ENCODE measurements at places on chromosomes 13 and 19.

GRCh38 chr19:18099623-18099995 is 2.0 kb downstream of the MAST3 start:
- DNase-seq = no peak

DNA sequence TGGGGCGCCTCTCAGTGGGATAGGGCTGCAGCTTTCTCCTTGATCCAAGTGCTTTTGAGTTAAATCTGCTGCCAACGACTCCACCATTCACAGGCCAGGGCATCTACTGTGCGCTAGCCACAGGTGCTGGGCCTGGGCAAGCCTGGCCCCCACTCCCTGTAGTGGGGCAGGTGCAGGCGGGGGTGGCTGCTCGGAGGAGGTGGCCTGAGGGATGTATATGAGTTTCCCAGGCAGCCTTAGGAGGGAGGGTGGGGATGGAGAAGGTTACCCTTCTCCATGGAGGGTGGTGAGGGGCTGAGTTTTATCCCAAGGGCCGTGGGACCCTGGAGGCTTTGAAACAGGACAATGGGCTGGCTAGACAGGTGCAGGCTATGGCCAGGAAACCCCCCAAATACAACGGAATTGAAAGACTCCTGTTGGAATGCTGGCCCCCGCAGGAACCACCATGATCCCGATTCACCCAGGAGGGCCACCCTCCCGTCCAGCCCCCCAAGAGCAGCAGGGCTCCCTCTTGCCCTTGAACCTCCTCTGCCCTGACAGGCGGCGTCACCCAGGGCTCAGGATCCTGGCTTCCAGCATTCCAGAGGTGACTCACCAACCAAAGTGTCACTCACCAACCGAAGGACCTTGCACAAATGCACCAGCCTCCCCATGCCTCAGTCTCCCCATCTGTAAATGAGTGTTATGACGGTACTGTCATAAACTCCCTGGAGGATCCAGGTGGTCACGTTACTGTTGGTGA is 4.1 kb downstream of the PGLS start:
- no peak for DNase-seq

DNA sequence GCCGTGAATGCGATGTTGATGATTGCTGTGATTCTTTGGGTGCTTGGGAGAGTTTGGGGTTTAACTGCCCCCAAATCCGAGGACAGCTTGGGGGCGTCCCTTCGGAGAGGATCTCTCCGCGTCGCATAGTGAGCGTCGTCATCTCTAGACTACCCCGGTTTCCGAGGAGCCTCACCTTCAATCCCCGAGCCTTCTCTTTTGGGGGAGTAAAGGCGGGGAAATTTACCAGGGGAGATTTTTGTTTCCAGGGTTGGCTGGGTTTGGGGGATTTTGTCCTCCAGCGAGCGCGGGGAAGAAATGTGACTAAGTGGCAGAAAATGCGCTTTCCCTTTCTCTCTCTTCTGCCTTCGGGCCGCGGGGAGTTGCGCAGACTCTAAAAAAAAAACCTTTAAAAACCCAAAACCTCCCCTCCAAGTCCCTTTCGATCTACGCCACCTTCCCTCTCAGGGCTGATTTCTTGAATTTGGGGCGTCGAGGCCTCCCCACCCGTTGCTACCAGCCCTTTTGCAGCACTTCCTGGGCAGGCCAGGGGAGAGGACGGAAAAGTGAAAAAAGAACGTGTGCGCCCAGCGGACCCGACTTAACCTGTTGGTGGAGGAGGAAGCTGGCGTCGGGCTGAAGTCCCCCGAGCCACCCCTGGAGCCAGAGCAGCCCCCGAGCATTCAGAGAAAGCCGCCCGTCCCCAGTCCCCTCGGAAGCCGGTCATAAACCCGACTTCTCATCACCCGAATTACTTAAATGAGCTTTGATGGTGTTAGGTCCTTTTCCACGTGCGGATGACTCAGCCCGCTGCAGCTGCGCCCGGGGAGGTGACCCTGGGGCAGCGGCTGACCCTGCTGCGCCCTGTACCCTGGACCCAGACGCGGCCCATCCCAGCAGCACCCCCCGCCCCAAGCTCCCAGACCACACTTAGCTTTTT is 17.7 kb downstream of the NFIX start:
- DNase-seq = peak; percentile 76

GRCh38 chr19:18894254-18895037 is 1.5 kb downstream of the CERS1 start:
- DNase-seq = no peak

DNA sequence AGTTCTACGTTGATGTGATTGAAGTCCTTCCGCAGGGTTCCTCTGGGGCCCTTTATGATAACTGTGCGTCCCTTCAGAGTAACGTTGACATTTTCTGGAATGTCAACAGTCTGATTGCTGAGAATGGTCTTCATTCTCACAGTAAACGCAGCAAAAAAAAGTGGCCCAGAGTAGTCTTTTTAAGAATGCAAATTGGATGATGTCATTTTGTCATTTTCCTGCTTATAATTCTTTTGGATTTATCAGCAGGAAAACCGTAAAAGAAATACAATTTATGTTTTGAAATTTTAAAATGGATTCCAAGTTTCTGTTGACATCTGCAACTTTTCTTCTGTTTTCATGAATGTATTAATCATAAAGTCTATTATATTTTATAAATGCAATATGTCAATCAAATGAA is 14.8 kb downstream of the URI1 start:
- DNase-seq = no peak

- DNase-seq = no peak
Measured at GRCh38 chr19:50392759-50393158, 8.6 kb downstream of the POLD1 start.

GRCh38 chr19:10431254-10431942 is 11.1 kb downstream of the PDE4A start:
- peak; percentile 81 for DNase-seq

- no peak for DNase-seq
Measured at GRCh38 chr13:48184260-48184659, 48.7 kb upstream of the ITM2B start.

DNA sequence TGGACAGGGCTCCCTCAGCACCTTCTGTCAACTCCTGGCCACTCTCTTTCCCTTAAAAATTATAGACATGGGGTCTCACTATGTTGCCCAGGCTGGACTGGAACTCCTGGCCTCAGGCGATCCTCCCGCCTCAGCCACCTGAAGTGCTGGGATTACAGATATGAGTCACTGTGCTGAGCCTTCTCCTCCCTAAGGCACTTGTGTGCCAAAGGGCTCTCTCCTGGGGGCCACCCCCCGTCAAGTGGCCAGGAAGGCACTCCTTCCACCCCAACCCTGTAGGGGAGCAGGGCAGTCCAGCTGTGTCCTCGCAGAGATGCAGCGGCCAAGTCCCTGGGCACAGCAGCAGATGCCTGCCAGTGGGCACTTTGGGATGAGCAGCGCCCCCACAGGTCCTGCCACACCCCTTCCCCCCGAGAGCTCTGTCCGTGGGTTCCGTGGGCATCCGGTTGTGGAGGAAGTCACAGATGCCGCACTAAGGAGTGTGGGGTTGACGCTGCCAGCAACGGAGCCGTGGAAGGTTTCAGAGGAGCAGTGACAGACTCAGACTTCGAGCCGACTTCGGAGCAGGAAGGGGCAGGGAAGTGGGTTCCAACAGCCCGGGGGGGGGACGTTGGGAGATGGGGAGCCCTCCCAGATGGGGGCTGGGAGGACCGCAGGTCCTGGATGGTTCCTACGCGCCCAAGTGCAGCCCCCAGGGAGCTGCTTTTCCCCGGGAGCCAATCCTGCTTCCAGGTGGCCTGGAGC is 3.3 kb upstream of the UQCR11 start:
- DNase-seq = peak; percentile 73
